Neural cell (in vitro differentiated cells): ENCODE measurements at places on chromosomes 3 and 15. TPM values are rescaled to one million over a fixed set of nuclear protein-coding genes. Genes with fewer than 3 reads are reported as not detected.

GUCA1C gene
- polyA plus RNA-seq: not detected in 2 replicates

OCA2 gene
- 0.97 TPM in 1 of 2 replicates, not detected in the other for polyA plus RNA-seq

POLR2M gene
- polyA plus RNA-seq: 204 and 391 TPM in 2 replicates

REC114 gene
- not detected in 2 replicates for polyA plus RNA-seq

MESP2 gene
- not detected in 2 replicates for polyA plus RNA-seq

SLC28A2 gene
- not detected in 2 replicates for polyA plus RNA-seq

TRA2B gene
- polyA plus RNA-seq: 637 and 780 TPM in 2 replicates
